ENCODE measurements at places on chromosomes 1 and 21.

- no peak for DNase-seq
Observed at GRCh38 chr21:32499249-32500055, 85.9 kb downstream of the TCP10L start.

- no peak for DNase-seq
Observed at GRCh38 chr1:202800742-202801141, 7.5 kb downstream of the KDM5B start.

DNA sequence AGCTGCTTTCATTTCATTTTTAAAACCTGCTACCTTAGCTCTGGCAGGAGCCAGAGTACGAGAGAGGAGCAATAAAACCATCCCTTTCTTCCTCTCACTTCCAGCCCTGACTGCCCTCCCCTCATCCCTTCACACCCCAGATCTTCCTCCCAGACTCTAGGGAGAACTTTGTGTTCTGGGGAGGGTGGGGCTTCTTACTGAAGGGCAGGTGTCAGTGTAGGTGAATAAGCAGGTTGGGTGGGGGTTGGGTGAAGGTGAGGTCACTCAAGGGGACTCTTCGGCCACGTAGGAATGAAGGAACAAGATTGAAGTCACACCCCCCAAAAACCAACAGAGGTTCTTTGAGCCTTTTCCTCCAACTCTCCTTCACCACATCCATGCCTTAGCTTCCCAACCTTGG, 88.9 kb downstream of the CD58 start:
- DNase-seq = no peak

DNA sequence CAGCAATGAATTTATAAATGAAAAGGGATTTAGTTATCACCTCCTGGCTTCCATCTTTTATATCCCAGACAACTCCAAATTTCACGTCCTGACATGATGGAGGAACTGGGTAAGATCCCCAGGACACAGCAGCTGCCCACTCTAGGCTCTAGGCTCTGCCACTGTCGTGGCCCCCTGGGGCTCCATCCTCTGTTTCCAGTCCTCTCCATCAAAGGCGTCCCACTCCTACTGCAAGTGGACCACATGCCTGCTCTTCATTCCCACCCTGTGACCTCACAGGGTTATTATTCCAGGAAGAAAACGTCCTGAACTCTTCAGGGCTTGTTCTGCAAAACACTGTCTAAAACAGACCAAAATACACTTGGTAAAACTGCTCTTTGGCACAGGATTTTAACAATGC, 11.9 kb downstream of the URB1 start:
- DNase-seq = no peak
